Iris pigment epithelial cell (primary cell): ENCODE measurements at places on chromosomes 13 and 19.

- no peak for DNase-seq
These were observed 13.8 kb downstream of the RCBTB1 start for GRCh38 chr13:49571299-49572240.

GRCh38 chr19:791567-792305 is 5.5 kb upstream of the PTBP1 start:
- no peak for DNase-seq

- no peak for DNase-seq
These were observed 492.9 kb downstream of the PCDH20 start for GRCh38 chr13:60922576-60923231.

GRCh38 chr13:50995854-50996253 is 86.3 kb downstream of the RNASEH2B start:
- DNase-seq: no peak

DNA sequence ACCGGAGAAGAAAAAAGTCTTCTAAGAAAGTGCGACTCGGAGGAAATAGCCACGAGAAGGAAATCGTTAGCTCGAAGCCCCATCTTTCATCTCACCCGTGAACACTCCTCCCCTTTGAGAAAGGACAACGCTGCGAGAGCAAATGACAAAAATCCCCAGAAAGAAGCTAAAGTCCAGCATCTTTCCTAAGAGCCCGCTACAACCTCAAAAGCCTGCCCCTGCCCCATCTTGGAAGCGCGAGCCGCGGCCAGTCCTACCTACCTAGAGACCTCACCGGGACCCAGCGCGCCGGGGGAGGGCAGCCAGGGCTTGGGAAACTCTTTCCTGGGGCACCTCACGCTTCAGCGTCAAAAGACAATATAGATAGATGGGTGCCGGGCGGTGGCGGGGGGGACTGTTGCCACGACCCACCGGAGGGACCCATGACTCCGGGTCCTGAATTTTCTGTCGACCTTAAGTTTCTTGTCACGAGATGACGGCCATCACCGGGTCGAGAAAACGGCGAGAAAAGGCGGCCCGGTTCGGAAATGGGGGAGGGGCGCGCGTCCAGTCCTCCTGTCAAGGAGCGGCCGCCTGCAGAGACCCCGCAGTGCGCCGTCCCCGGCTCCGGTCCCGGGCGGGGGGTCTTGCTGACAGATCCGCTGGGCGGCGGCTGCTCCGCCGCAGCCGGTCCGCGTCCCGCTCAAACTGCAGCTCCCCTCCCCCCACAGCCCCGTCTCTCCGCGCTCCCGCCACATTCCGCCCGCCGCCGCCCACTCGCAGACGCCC is 65.9 kb downstream of the KCNRG start:
- peak; percentile 47 for DNase-seq

- no peak for DNase-seq
These were observed 19.4 kb downstream of the ZNF709 start for GRCh38 chr19:12465211-12465610.

- no peak for DNase-seq
These were observed 689.0 kb downstream of the DIAPH3 start for GRCh38 chr13:59474696-59475095.

- no peak for DNase-seq
These were observed 14.5 kb upstream of the ISYNA1 start for GRCh38 chr19:18452386-18452785.

GRCh38 chr19:1407528-1408299 is at the start of gene DAZAP1:
Gene DAZAP1, plus strand, starts transcription at chr19:1407586. Its CDS starts 188 bp downstream, at chr19:1407774.
- no peak for DNase-seq

DNA sequence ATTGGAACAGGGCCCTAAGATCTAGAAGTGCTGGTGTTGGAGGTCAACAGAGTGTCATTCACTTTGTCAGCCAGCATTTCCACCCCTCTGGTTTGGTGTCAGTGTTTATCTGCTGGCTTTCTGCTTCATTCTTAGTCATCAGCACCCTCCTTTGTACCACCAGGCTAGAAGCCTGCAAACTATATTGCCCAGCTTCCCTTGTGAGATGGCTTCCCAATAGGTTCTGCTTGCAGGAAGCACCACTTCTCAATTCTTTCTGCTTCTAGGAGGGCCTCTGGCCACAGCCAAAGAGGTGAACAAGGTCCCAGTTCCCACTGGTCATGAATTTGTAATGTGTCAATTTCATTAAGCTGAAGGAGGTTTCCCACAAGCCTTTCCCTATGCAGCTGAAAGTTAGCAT is 36.4 kb upstream of the CALM3 start:
- DNase-seq: no peak

GRCh38 chr19:2616741-2617392 is 85.6 kb downstream of the GNG7 start:
- no peak for DNase-seq
